CD4-positive, alpha-beta T cell treated with Interleukin-12 subunit alpha and Interleukin-12 subunit beta, for 1 hour (primary cell): ENCODE measurements at places on chromosomes 7 and 10.
A peak's percentile ranks its signal among the peaks of the same experiment; 100 is the strongest.

DNA sequence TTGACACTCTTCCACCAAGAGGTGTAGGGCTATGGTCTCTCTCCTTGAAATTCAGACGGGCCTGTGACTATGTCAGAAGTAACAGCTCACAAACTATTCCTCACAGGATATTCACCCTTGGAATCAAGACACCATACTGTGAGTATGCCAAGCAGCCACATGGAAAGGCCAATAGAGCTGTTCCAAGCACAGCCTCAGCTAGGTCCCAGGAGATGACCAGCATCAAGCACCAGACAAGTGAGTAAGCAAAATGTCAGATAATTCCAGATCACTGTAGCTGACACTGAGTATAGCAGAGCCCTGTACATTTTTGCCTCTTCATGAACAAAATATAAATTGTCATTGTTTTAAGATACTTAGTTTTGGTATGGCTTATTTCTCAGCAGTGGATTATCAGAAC is 88.1 kb upstream of the KCND2 start:
- no peak for DNase-seq

GRCh38 chr7:611281-611810 is 91.7 kb upstream of the PDGFA start:
- DNase-seq: no peak

GRCh38 chr10:132247943-132248342 is 59.8 kb downstream of the STK32C start:
- no peak for DNase-seq

DNA sequence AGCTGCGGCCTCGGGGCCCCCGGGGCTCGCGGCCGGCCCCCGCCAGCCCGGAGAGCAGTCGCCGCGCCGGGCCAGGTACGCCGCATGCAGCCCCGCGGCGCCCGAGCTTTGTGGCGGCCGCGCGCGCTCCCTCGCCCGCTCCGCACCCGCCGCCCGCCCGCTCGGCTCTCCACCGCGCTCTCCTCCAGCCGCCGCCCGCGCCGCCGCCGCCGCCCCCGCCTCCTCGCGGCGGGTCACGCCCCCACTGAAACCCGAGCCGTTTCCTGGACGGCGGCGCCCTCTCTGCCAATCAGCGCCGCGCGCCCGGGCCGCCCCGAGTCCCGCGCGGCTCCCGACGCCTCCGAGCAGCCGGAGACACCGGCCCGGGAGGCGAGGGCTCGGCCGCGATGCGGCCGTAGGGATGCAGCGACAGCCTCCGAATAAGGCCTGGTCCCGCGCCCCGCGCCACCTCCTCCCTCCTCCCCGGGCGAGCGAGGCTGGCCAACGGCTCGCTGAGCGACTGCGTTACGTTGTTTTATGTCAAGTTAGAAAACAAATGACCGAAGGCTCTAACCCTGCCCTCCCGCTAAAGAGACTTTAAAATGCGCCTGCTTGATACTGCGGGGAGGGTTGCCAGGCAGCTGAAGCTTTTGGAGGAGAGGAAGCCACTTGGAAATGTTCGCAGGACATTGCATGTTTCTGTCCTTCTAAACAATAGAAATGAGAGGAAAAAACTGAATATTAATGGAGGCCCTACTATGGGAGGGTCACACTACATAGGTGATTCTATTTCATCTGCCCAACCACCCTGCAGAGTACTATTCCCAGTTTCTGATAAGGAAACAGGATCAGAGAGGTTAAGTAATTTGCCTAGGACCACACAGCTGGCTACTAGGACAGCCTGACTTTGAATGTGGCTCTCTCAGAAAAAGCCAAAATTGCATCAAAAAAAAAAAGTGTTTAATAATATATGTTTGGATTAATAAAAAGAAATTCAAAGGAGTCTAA is at the start of gene FGFR2:
Gene FGFR2 (minus strand): TSS at position 182 of the 987 bp plus-strand sequence. CDS start 4,627 bp downstream, outside the sequence.
- DNase-seq: peak; percentile 8

DNA sequence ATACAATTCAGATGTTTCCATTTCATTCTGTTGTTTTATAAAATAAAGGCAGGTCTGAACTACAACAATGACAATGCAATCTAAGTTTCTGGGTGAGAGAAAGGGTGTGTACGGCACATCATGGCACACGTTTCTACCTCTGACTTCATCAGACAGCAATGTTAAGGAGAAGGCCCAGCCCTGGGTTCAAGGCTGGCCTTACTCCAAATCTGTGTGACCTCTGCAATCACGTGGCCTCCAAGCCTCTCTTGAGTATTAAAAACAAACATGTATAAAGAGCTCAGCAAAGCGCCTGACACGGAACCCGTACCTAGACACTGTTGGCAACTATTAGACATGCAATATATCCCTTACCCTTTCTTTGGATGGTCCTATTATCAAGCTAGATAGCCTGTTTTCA is 114.1 kb downstream of the LARP4B start:
- no peak for DNase-seq

DNA sequence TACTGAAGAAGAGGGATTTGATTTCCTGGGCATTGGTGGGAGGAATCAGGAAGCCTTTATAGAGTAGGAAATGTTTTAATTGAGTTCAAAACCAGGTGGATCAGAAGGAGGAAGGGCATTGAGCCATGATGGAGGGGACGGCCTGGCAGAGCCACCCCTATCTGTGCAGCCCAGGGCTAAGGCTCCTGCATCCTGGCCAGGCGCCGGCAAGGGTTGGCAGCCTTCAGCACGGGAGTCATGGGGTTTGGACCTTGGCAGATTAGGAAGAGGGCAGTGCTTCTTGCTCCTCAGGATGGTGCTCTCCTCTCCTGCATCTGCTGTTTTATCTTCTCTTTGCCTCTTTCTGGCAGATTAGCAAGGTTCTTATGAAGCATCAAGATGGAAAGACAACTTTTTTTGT is 12.5 kb downstream of the ZNF862 start:
- DNase-seq: no peak

DNA sequence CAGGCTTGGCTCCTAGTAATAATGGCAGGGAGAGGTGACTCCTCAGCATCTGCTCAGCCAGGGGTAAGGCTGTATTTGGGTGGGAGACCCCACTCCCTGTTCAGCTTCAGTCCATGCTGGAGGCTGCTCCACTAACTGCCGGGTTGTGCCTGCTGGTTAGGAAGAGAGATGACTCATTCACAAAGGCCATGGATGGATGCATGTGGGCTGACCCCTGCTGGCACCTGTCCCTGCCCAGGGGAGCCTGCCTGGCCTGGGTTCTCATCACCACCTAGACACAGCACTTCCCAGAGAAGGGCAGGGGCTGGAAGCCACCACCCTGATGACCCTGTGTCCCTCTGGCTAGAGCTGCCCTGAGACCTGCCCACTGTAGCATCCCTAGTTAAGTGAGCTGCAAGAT is 59.0 kb downstream of the VSTM4 start:
- no peak for DNase-seq

DNA sequence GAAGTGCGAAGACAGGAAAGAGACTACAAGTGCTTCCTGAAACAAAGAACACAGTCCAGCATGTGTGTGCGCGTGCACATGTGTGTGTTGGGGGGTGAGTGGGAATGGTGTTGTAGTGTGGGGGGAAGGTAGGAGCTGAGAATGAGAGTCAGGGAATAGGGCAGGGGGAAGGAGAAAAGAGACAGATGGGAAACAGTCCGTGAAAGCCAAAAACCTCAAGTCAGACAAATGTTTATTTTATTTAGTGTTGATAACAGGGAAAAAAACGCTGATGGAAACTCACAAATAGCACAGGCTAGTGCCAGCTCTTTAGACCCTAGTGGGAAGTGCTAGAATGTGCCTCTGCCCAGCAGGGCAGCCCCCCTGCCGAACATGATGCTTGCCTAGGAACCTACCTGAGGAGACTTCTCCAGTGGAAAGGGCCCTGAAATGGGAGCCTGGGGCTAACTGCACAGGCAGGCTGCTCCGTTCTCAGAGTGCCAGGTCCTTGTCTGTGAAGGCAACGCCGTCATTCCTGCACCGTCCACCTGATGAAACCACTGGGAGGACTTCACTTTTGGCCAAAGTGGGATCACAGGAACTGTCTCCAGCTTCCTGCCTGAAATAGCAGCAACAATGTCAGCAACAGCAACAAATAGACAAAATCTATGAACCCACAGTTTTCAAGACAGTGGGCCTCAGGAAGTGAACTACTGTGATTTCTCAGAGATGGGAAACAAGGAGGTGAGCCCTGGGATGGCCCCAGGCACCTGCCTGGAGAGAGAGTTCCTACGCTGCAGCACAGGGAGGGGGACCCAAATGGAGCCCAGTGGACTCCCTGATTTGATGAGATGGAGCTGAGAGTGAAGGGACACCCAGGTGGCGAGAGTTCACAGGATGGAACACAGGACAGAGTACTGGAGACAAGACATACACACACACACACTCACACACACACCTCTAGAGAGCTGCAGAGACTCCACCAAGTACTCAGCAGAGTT is 379.7 kb downstream of the RPS24 start:
- DNase-seq: no peak

- DNase-seq: no peak
Measured at GRCh38 chr10:19194866-19195265, 146.3 kb downstream of the MALRD1 start.

- peak; percentile 20 for DNase-seq
Measured at GRCh38 chr10:3472287-3473051, 299.9 kb upstream of the PITRM1 start.

GRCh38 chr7:54546081-54546985 is 4.2 kb downstream of the VSTM2A start:
- no peak for DNase-seq

DNA sequence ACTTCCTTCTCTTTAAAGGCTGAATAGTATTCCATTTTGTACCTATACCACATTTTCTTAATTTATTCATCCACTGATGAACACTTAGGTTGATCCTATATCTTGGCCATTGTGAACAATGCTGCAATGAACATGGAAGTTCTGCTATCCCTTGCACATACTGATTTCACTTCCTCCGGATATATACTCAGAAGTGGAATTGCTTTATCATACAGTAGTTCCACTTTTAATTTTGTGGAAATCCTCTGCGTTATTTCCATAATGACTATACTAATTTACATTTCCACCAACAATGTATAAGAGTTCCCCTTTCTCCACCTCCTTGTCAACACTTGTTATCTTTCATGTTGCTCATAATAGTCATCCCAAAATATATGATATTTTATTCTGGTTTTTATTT is 312.6 kb downstream of the PLXDC2 start:
- DNase-seq: no peak

DNA sequence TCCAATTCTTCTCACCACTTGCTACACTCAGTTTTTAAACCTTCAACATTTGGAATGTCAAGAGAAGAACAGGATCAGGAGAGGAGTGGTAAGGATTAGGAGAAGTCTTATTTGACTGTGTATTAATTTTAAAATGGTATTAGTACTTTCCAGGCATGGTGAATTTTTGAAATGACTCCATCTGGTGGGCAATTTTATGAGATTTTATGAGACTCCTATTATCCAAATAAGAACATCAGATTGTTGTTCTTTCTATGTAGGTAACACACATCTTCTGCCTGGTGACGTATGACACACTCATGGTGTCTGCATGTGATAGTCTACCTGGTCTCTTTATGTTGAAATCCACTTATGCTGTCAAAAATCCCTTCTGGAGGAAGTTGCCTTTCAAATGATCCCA is 51.0 kb downstream of the SLC13A1 start:
- no peak for DNase-seq

- DNase-seq: no peak
Measured at GRCh38 chr10:84695902-84696301, 367.5 kb downstream of the CCSER2 start.

- no peak for DNase-seq
Measured at GRCh38 chr10:43734716-43735115, 86.0 kb upstream of the ZNF32 start.

GRCh38 chr7:141950806-141951205 is 4.0 kb upstream of the CLEC5A start:
- no peak for DNase-seq

DNA sequence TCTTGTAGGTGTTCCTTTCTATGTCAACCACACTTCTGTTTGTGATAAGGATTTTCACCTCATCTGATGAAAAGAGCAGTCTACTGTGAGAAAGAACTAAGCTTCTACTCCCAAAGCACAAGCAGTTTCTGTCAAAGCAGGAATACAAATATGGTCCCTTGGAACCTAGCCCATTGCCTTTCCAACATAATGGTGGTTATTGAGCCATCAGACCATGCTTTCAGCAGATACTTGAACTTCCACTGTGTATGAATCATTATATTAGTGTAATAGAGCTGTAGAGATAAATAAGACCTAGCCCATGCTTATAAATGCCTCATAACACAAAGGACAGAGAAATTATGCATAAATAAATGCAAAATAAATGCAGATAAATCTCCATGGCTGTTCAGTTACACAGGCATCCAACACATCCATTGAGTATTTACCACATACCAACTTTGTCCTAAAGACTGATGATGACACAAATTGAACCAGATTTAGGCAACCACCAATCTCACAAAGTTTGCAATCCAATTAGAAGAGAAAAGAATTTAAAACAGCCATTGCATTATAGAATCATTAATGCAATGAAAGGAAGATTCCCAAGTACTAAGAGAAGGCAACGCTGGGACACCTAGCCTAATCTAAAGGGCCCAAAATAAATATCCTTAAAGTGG is 729.4 kb upstream of the C7orf33 start:
- DNase-seq: no peak

DNA sequence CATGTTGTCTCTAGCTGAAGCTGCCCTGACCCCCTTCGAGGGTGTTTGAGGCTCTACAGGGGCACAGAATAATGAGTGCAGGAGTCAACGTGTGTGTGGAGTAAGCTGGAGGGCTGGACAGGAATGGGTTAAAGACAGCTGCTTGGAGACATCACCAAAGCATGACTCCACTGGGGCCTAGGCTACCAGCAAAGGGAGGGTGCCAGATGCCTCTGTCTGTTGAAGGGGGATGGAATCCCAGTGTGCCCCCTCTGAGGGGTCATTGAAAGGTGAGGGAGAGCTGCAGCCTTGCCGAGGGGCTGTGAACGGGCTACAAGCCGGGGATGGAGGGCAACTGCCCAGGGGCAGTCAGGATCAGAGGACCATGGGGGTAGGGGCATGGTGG is 51.7 kb upstream of the PODXL start:
- no peak for DNase-seq

- no peak for DNase-seq
Measured at GRCh38 chr10:104032144-104032775, 53.4 kb downstream of the COL17A1 start.

DNA sequence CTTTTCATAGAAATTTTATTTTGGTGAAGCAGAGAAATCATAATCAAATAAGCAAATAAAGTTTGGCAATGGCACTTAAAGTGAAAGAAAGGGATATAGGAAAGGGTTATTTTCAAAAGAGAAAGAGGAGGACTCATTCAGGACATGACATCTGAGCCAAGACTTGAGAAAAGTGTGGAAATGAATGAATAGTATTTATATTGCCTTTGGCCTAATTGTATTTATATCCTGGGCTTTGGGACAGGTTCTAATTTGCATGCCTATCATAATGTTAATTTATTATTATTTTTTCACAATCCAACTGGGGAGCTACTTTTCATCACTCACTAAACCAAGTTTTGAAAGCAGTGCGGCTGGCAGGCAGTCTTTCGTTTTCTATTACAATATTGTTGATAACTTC is 376.8 kb downstream of the HGF start:
- DNase-seq: no peak

DNA sequence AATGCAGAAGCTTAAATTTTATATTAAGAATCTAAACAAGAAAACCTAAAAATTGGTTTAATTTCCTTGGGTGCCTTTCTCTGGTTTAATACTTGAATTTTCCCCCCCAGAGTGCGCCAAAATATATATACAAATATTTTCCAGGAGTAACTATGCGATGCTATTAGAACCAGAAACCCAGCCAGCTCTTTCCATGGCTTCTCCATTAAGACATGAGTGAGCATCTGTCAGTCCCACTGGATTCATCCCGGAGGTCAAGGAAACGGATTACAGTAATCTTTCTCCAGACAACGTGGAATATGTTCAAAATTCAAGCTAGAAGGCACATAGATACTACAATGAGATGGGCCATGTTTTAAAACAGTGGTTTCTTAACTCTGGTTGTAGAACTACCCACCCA is 148.8 kb downstream of the TAX1BP1 start:
- no peak for DNase-seq
